RKO (cell line): ENCODE measurements at places on chromosomes 2 and 18.

- no peak for DNase-seq
These were observed 276.5 kb downstream of the NBAS start for GRCh38 chr2:15284614-15285013.

- DNase-seq = no peak
These were observed 354.6 kb downstream of the RAD51AP2 start for GRCh38 chr2:17163638-17164037.

DNA sequence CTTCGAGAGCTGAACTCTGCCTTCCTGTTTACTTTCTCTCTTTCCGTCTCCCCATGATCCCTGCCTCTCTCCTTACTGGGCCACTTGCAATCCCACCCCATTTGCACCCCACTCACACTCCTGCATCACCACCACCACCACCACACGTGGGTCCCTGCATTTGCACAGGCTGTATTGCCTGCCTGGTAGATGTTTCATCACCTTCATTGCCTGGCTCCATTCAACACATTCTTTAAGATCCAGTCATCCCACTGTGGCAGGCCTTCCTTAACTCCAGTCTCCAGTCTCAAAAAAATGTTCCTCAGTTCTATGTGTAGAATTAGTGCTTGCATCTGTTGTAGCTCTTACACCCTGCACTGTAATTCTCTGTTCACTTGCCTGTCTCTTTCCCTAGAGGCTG lies 13.9 kb downstream of the NOSTRIN start:
- DNase-seq = peak; percentile 19

DNA sequence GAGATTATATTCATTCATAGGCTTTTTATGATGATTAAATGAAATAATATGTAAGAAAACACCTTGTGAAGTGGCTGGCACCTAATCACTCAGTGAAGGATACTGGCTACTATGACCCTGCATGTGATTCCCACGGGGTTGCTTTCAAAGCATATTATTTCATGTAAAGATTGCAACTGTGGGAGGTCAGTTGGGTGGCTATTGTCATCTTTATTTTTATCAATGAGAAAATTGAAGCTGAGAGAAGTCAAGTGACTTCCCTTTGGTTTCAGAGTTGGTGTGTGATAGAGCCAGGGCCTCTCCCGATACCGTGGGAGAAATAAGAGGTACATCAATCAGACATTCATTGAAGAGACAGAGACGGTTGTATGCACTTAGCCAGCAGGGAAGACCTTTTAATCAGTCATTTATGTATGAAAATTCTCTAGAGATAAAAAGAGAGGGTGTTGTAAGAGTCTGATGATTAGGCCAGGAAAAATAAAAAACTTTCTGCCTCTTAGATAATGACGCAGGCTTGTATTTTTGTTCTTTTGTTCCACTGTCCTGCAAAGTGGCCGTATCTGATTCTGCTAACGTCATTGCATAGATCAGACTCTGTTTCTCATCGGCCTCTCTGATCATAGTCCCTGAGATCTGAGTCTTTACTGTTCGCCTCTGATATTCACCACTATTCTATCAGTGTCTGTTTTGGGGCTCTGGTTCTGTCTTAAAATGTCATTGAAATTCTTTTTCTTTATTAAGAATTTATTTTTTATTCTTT lies 50.5 kb downstream of the QPCT start:
- no peak for DNase-seq
